ENCODE measurements at places on chromosomes 7 and 10.
A peak's percentile ranks its signal among the peaks of the same experiment; 100 is the strongest.

DNA sequence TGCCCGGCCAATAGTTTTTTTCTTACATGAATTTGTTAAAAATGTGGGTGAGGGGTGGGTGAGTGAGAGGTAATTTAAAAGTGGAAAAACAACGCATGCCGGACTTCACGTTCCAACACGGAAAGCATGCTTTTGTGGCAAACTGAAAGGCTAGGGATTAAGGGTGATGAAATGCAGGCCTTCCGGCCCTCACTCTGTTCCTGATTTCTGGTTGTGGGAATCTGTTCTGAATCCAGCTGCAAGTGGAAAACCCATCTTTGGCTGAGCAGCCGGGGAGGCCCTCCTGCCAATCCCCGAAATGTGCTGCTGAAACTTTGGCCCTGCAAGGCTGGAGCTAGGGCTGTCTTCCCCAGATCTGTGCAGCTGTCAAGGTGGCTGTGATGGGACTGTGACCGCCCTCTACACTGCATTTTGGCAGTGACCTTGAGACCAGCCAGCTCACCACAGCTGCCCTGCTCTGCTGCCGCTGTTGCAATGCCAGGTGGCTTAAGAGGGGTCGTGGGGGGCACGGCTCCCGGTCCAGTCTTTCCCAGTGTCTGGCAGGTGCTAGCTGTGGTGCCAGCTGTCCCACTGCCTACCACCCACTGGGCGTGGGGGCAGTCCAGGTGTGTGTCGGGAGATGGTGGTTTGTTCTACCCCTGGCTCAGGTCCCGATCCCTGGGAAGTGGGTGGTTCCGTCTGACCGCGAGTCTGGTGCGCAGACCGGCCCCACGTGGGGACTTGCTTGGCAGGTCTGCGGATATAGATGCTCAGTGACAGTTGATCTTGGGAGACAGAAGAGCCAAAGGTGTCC is 39.0 kb downstream of the TET1 start:
- no peak overlapping the region for H3K4me3 ChIP-seq
- H3K27me3 ChIP-seq, result no peaks in the 10 kb centered on the region
- H3K36me3 ChIP-seq, result peaks cover 2% of the 10 kb centered on the region
- no peak for DNase-seq
- H3K27ac ChIP-seq, result no peak overlapping the region

DNA sequence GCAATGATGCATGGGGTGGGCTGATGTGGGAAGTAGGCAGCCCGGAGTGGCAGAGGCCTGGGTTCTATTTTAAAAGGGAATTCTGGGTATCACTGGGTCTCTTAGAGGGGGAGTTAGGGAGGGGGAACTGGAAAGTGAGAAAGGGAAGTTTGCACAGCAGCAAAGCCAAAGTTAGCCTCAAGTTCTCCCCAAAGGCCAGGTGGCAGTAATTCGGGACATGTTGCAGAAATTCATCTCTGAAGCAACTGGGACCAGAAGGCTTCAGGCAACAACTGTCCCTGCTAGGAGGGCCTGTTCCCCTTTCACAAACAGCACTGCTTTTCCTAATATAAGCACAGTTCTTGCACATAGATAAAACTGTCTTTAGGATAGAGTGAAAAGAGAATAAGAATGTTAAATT is 67.4 kb downstream of the NOD1 start:
- H3K4me1 ChIP-seq, result no peaks in the 10 kb centered on the region
- DNase-seq, result no peak

DNA sequence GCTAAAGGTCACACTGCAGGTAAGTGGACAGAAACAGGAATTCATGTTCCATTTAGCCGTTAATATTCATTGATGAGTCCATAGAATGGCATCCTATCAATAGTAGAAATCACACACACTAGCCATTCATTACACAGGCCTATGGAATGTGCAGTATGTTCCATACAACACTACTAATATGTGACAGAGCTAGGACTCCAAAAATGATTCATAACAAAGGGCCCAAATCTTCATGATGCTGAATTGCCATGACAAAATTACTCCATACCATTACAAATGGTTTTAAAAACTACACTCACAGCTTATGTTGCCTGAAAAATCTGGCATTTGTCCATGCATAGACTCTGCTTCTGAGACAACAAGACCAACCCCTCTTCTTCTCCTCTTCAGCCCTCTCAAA is 549.1 kb downstream of the XPNPEP1 start:
- DNase-seq, result no peak
- no peaks in the 10 kb centered on the region for H3K27me3 ChIP-seq
- H3K27ac ChIP-seq, result no peak overlapping the region

DNA sequence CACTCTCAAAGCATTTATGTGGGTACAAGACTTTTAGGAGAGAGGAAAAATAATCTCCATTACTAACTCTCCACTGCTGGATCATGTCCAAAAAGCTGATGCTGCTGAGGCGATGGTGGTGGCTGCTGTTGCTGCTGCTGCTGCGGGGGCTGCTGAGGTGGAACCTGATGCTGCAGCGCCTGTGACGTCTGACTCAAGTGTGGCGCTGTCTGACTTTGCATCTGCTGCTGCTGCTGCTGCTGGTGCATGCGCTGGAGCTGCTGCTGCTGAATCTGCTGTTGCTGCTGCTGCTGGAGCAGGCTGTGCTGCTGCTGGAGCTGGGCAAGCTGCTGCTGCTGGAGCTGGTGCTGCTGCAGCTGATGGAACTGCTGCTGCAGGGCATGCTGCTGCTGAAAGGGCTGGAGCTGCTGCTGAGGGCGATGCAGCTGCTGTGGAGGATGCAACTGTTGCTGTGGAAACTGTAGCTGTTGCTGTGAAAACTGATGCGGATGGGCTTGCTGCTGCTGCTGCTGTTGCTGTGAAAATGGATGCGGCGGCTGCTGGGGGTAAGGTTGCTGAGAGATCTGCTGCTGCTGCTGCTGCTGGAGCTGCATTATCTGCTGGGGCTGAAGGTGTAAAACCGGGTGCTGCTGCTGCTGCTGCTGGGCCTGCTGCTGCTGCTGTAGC is 34.5 kb downstream of the PAXIP1 start:
- H3K4me1 ChIP-seq, result peaks cover 15% of the 10 kb centered on the region
- H3K27me3 ChIP-seq, result no peaks in the 10 kb centered on the region
- no peak overlapping the region for H3K27ac ChIP-seq
- peaks cover 58% of the 10 kb centered on the region for H3K36me3 ChIP-seq
- H3K4me3 ChIP-seq, result no peak overlapping the region

DNA sequence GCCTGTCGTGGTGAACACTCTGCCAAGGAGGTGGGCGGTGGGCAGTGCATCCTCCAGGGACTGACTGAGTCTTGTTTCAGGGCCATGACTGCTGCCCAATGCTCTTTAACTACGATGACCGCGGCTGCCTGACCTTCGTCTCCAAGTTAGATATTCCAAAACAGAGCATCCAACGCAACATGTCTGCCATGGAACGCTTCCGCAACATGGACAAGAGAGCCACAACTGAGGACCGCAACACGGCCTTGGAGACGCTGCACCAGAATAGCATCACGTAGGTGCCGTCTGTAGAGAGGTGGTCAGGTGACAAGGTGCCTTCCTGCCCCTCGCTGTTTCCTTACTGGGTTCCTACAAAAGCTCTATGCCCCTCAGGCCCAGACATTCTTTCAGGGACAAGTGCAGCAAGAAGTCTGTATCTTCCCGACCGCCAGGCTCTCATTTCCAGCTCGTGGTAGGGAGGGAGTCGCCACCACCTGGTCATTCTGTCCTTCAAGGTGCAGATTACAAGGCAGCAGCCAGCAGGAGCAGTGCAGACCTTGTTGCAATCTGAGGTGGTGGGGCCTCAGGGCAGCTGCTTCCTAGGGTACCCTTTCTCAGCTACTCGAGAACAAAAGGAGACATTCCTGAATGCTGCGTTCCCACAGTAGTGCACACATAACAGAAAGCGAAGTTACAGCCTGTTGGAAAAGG is 14.9 kb upstream of the ARPC1B start:
- H3K36me3 ChIP-seq, result peaks cover 57% of the 10 kb centered on the region
- DNase-seq, result no peak
- no peaks in the 10 kb centered on the region for H3K4me1 ChIP-seq
- no peak overlapping the region for H3K4me3 ChIP-seq
- H3K27ac ChIP-seq, result no peak overlapping the region
- H3K27me3 ChIP-seq, result no peaks in the 10 kb centered on the region

DNA sequence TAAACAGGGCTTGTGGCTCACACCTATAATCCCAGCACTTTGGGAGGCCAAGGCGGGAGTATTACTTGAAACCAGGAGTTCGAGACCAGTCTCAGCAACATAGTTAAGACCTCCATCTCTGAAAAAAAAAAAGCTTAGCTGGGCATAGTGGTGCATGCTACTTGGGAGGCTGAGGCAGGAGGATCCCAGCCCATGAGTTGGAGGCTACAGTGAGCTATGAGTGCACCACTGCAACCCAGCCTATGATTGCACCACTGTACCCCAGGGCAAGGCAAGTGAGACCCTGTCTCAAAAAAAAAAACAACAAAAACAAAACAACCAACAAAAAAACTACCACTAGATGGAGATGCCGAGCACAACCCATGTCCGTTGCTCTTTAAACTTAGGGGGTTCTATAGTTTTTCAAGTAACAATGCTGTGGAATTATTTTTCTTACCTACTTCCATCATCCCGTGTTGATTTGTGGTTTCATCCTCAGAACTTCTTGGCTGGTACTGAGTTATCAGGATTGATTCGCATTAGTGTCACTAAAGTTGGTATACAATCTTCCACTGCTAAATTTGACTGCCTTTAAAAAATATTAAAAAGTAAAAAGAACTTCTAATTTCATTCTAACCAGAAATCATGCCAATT is 12.2 kb upstream of the REPIN1 start:
- no peaks in the 10 kb centered on the region for H3K27me3 ChIP-seq
- peaks cover 3% of the 10 kb centered on the region for H3K36me3 ChIP-seq
- peak overlapping the region; percentile 13 for H3K27ac ChIP-seq
- no peak overlapping the region for H3K4me3 ChIP-seq
- peaks cover 43% of the 10 kb centered on the region for H3K4me1 ChIP-seq
- no peak for DNase-seq

DNA sequence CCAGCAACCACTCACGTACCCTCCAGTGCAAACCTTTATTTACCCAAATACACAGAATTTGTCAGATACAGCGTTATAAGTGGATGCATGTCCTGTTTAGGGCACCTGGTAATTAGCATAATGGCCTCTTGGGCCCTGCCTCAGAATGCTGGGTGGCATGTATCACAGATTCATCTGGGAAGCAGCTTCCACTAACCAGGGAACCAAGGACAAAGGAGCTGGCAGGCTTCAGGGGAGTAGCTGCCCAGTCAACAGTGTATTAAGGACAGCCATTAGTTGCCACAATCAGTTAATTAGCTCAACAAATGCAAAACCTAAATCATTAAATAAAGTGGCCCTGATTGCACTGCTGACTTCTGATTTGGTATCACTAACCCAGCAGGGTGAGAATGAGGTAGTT is 105.7 kb downstream of the RAPGEF5 start:
- peaks cover 2% of the 10 kb centered on the region for H3K4me1 ChIP-seq
- no peaks in the 10 kb centered on the region for H3K36me3 ChIP-seq
- no peak for DNase-seq
- H3K4me3 ChIP-seq, result no peak overlapping the region
- peaks cover 17% of the 10 kb centered on the region for H3K27me3 ChIP-seq
- no peak overlapping the region for H3K27ac ChIP-seq

DNA sequence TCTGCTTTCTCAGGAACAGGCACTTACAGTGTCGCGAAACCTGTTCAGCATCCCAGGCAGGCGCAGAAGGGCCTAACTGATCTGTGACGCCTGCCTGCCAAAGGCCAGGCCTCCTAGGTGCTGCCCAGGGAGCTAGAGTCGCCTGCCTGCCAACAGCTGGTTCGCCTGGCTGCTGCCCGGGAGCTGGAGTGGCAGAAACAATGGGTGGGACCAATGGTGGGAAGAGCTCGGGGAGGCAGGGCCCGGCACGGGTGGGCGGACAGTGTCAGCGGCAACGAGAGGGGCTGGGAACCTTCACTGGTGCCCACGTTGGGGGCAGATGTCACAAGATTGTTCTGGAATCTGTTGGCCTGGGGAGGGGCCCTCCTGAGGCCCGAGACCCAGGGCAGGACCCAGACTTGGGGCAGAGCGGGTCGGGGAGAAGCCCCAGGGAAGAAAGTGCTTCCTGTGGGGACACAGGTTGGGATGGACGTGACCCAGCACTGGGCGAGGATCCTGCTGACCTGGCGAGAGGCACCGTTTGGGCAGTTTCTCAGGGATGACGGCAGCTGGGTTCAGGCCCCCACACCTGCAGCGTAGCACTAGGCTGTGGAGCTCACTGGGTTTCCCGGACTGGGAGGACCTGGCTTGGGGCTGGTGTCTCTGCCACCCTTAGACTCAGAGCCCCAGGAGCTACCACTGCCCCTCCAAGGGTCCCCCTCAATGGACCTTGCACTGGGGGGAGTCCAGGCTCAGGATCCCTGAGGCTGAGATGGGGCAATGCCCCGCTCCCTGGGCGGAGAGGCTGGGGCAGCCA is 181.8 kb downstream of the ELFN1 start:
- H3K27me3 ChIP-seq, result no peaks in the 10 kb centered on the region
- H3K4me1 ChIP-seq, result peaks cover 24% of the 10 kb centered on the region
- no peak overlapping the region for H3K27ac ChIP-seq
- DNase-seq, result no peak
- no peak overlapping the region for H3K4me3 ChIP-seq

DNA sequence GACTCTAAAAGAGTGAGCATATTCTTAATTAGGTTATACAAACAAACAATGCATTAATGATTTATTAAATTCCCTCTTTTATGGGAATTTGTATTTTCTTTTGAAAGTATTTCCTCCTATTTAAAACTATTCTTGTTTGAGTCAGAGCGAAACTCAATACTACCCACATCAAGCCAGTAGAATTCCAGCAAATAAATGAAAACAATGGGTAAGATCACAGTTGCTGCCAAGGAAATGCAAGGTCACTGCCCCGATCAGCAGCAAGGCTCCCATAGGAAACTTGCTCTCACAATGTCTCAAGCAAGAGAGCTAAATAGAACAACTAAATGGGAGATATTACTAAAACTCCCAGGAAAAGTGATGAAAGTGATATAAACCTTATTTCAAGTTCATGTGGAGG is 206.3 kb downstream of the THSD7A start:
- no peaks in the 10 kb centered on the region for H3K36me3 ChIP-seq
- H3K27ac ChIP-seq, result no peak overlapping the region
- H3K4me1 ChIP-seq, result no peaks in the 10 kb centered on the region
- H3K4me3 ChIP-seq, result no peak overlapping the region

DNA sequence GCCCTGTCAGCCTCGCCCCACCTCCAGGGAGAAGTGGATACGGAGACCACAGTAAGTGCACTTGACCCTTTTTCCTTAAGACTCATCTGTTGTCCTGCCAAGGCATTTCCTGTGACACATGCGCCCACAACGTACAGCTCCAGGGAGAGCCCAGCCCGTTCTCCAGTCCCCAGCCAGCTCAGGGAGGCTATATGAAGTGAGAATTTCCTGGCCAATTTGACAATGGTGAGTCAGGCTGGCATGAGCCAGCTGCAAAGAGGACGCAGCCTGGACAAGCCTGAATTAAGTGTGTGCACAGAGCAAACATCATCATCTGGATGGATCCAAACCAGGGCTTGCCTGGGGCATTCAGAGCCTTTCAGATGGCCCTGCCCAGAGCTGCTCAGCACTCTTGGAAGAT is 244.8 kb downstream of the KCNMA1 start:
- H3K4me1 ChIP-seq, result no peaks in the 10 kb centered on the region
- H3K27me3 ChIP-seq, result no peaks in the 10 kb centered on the region
- no peaks in the 10 kb centered on the region for H3K36me3 ChIP-seq
